ENCODE measurements at places on chromosomes 3 and 15. TPM values are rescaled to one million over a fixed set of nuclear protein-coding genes. Genes with fewer than 3 reads are reported as not detected.

Gene KCNH8
- 0.06 TPM for polyA plus RNA-seq

Gene DAZL
- polyA plus RNA-seq, result not detected

Gene NR2E3
- 0.25 TPM for polyA plus RNA-seq

Gene MYO5C
- polyA plus RNA-seq, result 5.4 TPM
